ENCODE measurements at places on chromosomes 7 and 10.

DNA sequence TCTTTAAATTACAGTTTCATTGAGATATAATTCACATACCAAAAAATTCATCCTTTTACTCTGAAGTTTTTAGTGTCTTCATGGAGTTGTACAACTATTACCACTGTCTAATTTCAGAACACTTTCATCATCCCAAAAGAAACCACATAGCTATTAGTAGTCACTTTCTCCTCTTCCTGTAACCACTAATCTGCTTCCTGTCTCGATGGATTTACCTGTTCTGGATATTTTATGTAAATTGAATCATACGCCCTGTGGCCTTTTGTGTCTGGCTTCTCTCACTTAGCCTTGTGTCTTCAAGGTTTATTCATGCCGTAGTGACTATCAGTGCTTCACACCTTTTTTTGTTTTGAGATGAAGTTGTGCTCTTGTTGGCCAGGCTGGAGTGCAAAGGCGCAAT lies 135.5 kb downstream of the DOCK1 start:
- no peak for DNase-seq

- DNase-seq: no peak
These were observed 2.2 kb downstream of the IDE start for GRCh38 chr10:92571649-92572048.

- no peak for DNase-seq
These were observed 37.7 kb upstream of the INSIG1 start for GRCh38 chr7:155259866-155260497.

- no peak for DNase-seq
These were observed 34.8 kb upstream of the TNPO3 start for GRCh38 chr7:129089521-129090212.

- no peak for DNase-seq
These were observed 40.1 kb downstream of the POLR3A start for GRCh38 chr10:77989081-77989724.

GRCh38 chr7:151238190-151238810 lies 6.0 kb downstream of the CHPF2 start:
- DNase-seq: no peak

DNA sequence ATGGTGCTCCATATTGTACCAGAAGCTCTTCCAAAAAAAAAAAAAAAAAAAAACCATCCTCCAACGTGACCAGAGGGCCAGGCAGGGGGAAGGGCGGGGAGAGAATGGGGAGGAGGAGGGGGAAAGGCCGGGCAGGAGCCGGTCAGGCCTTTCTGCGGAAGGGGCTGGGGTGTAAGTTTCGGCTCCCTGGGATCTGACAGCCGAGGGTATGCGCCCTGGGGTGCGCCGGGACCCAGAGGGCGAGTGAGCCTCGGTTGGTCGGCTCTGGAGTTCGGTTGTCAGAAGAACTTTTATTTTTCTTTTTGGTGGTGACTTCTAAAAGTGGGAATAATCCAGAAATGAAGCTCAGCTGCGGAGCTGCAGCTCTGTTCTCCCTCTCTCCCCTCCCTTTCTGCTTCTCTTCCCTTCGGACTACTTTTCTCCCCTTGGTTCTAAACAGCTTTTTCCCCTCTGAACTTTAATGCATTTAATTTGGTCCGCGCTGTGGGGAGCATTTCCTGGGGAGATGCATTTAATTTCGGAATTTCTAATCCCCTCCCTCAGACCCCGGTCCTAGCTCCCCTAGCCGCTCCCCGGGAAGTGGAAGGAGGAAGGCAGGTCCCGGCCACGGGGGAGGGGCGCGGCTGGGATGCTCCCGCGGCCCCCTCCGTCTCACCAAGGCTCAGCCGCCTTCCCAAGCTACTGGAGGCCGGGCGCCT lies 3.9 kb upstream of the PAX2 start:
- no peak for DNase-seq

- no peak for DNase-seq
These were observed 14.3 kb upstream of the DMBT1 start for GRCh38 chr10:122546242-122546641.

- DNase-seq: no peak
These were observed 193.4 kb upstream of the MBL2 start for GRCh38 chr10:52965938-52966401.

DNA sequence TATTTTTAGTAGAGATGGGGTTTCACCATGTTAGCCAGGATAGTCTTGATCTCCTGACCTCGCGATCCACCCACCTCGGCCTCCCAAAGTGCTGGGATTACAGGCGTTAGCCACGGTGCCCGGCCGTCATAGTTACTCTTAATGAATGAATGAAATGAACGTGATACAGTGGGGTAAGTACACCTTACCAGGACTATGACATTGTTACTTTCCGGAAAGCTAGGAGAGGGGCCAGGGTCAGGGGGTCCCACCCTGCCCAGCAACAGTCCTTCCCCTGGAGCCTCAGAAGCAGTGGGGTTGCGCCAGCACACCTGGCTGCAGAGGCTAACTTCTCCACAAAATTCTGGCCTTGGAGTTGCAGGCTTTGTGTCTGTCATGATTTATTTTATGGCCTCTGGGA lies 21.4 kb downstream of the VSTM4 start:
- no peak for DNase-seq

- DNase-seq: no peak
These were observed 2.8 kb downstream of the CLCN1 start for GRCh38 chr7:143318661-143319060.

- no peak for DNase-seq
These were observed 441.4 kb downstream of the CALN1 start for GRCh38 chr7:71970725-71971124.

- DNase-seq: no peak
These were observed 9.3 kb upstream of the PNLIPRP3 start for GRCh38 chr10:116418389-116418788.

DNA sequence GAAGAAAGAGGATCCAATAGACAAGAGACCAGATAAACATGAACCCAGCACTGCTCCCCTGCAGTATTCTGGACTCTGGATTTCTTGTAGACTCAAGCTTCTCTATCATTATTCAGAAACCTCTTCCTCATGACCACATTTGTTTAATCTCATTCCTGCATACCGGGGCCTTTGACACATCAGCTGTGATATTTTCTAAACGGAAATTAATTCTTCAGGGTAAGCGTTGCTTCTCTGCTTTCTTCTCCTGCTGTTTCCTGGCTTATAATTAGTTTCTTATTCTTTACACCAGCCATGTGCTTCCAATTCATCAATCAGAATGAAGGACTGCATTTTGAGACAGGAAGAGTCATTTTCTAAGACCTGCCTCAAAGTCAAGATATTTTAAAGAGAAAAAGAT lies 54.2 kb upstream of the TARP start:
- no peak for DNase-seq

- no peak for DNase-seq
These were observed 85.9 kb upstream of the TBX20 start for GRCh38 chr7:35339811-35340210.

- no peak for DNase-seq
These were observed 78.5 kb downstream of the APBB1IP start for GRCh38 chr10:26516540-26517101.

- DNase-seq: no peak
These were observed 867.5 kb downstream of the NRG3 start for GRCh38 chr10:82742478-82742877.

DNA sequence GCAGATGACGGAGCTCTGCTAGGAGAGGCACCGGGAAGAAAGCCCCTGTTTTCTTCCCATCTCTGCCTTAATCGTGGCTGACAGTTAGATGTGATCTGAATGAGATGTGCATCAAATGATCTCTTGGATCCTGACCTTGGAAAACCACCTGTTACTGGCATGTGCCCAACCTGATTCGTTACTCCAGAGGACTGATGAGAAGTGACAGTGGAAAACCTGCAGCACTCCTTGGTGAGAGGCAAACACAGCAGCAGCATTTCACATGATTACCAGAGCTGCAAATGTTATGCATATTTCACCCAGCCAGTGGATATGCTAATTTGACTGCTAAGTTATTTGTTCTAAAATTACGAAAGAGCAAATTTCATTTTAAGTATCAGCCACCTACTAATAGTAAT lies 95.3 kb downstream of the PTPRN2 start:
- DNase-seq: no peak

DNA sequence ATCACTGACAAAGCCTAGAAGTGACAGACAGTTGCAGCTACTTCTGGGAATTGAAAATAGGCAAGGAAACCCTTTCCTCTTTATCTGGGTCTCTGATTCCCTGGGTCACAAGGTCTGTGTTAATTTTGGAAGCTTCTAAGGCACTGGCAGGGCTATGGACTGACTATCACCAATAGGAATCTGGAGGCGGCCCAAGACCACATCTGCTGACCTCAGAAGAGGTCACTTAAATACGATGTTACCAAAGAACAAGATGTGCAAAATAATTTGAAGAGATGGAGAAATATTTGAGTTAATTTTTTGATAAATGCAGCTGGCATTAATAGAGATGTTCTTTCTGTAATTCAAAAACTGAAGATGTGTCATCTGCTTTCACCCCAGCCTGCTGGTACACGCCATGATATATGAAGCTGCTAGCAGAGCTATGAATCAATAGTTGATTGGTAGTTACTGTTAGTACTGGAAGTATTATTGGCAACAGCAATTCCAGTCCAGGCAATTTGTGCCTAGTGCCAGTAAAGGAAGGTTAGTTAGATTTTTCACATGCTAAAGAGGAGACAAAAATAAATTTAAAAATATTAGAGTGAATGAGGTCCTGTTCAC lies 5.5 kb upstream of the STEAP4 start:
- DNase-seq: no peak

GRCh38 chr10:63653747-63654146 lies 132.5 kb downstream of the REEP3 start:
- DNase-seq: no peak

DNA sequence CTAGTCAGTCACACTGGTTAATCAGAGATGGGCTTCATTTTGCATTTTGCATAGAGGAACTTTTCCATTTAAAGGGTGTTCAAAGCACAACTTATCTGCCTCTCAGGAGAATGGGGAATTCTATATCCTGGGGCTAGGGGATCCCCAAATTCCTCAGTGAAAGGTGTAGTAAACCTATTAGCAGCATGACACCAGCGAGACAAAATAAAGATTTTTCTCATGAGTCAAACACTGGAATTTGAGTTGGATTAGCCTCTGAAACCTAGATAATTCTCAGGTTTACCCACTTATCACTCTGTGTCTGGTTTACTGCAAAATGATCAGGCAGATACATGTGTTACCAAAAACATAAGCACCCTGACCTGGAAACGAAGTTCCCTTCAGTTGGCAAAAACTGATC lies 2.1 kb downstream of the AFAP1L2 start:
- no peak for DNase-seq

DNA sequence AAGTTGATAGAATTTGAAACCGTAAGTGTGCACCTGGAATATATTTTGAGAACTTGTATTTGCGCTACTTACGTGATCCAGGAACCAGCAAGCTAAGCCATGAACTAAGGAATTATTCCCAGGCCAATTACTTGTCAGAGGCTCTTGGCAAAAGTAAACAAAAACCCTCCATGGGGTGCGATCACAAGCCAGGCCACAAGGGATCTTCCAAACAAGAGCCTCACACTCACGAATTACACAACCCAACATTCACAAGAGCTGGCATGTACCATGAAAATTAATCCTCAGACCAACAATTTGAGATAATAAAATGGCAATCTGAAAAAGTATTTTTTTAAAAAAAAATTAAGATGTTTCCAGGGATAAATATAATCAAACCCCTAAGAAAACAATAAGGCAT lies 467.0 kb upstream of the AKR1E2 start:
- DNase-seq: no peak

DNA sequence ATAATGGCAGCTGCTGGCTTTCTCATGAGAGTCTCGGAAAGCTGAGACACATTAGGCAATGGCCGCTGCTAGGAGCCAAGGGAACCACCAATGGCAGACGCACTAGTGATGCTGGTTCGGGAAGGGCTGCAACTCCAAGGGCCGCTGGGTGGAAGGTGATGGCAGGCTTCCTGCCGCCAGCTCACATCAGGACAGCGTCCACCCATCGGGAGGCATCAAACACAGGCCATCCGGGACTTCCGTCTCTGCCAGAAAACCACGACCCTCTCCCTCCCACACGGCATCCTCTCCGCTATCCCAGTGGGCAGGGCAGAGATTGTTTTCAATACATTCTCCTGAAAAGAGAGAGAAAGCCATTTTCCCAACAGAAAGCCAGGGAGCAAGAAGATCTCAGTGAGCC lies 27.5 kb upstream of the EGFR start:
- DNase-seq: no peak

GRCh38 chr7:41788556-41788955 lies 85.7 kb upstream of the INHBA start:
- no peak for DNase-seq

DNA sequence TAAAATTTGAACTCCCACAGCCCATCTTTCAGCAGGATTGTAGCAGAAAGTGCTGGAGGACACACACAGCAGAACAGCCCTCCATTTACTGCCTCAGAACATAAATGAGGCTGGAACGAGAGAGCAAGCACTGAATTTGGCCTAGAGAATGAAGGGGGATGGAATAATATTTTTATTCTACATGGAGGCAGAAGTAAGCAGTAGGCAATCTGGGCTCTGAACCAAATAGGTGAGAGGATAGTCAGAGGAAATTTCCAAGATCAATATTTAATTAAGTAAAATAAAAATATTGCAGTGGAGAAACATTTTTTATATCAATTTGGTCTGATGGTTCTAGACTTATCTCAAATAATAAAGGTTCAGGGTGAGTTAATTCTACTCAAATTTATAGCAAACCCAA lies 29.2 kb upstream of the TSPAN13 start:
- no peak for DNase-seq

- no peak for DNase-seq
These were observed 838.6 kb upstream of the SORCS1 start for GRCh38 chr10:108003061-108003460.

DNA sequence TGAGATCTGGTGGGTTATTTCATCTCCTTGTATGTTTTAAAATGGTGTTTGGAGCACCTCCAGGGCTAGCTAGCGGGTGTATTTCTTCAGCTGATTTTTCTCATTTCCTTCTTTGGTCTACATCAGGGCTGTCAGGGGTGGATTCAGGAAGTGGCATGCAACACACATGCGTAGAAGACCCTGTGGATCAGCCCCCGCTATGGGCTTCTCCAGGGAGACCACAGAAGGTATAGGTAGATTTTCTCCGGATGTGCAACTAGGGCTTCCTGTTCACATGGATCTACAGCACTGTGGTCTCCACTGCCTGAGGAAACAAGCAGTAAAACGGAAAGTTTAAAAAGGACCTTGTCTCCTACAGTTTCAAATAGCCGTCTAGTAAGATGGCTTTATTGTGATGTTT lies 10.4 kb downstream of the NUB1 start:
- no peak for DNase-seq

- DNase-seq: no peak
These were observed 5.7 kb downstream of the PRKAG2 start for GRCh38 chr7:151871189-151871735.

DNA sequence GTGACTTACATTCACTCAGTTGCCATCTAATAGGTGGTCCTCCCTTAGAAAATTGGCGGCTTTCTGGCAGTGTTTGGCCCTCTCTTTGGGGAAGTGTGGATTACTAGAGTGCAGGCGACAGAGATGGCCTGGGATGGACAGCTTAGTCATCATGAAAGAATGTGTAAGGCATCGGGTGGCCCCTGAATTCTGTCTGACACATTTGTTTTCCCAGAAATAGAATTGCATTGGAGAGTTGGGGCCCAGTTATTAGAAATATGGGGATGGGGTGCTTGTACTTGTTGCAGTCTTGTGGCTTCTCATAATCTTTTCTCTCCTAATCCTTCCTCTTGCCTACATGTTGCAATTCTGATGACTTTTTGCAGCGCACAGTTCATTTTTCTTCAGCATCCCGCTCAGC lies 13.8 kb downstream of the TCF7L2 start:
- DNase-seq: no peak

All from NCI-H1048 (cell line).